Activated CD4-positive, alpha-beta T cell treated with anti-CD3 and anti-CD28 coated beads, Interleukin-2, amount 50 U/mL, for 48 hours (primary cell): ENCODE measurements at places on chromosomes 5 and 9.

GRCh38 chr5:5182508-5183188, 42.5 kb downstream of the ADAMTS16 start:
- no peak for DNase-seq

DNA sequence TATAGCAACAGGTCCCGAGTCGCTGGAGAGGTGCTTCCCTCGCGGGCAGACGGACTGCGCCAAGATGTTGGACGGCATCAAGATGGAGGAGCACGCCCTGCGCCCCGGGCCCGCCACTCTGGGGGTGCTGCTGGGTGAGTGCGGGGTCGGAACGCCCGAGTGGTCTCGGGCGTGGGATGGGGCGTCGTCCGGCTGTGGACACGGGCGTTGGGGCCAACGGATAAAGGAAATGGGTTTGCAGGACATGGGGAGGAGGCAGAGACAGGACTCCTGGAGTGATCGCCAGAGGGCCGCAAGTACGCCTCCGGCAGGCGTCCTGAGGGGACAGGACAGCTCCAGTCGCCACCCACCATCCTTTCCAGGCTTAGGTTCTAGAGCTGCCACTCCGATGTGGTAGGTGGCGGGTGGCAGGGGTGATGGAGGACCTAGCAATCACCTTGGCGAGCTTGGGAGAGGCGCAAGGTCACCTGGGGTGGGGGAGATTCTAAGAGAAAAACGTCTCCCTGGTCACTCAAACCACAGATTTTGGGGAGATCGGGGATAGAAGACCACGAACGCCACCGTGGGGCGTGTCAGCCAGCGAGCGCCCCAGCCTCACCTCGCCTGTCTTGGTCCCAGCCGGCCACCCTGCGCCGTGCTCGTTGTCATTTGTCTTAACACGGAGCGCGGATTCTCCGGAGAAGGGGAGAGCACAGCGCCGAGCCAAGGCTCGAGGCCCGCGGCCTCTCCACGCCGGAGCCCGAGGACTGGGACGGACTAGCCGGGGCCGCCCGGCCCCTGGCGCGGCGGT, 922 bp downstream of the LMX1B start:
- no peak for DNase-seq

- DNase-seq: no peak
Measured at GRCh38 chr9:69322256-69322655, 2.8 kb upstream of the ENTREP1 start.

DNA sequence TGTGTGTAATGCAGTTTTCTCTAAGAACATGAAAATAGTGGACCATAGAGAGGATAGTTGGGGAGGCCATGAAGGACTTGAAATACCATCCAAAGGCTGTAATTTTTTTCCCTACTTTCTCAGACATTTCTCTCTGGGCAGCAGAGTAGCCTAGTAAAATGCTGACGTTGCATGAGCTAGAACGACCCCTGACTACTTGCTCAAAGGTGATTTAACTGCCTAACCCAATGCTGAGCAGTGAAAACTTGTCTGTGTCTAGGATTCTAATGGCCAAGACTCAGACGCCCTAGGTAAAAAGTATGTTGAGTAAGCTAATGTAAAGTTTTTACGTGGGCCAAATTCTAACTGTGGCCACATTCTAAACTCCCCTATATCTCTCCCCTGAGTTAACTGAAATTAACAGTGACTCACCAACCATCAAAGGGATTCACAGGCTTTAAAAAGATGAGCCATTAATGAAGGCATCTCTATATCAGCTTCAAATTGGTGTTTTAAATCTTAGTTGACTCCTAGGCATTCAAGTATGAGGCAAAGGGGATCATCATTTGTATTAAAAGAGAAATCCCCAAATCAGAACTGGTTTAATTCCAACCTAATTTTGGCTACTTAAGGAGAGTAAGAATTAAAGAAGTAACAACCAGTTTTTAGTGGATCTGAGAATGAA, 121.0 kb upstream of the GAS1 start:
- DNase-seq: no peak

GRCh38 chr9:35566417-35566816, 38.6 kb upstream of the TESK1 start:
- no peak for DNase-seq

DNA sequence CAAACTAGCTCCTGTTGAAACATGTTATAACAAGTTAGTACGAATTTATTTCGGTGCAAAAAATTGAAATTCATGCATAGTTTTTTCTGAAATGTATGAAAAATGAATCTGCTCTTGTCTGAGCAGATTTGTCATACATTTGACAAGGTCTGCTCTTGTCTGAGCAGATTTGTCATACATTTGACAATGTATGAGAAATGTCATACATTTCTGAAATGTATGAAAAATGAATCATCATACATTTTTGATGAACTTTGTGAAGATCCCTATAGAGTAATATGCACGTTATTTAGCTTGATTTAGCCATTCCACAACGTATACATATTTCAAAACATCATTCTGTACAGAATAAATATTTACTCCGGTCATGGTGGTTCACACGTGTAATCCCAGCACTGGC, 85.9 kb upstream of the PARP8 start:
- no peak for DNase-seq

GRCh38 chr9:18124760-18125159, 349.2 kb upstream of the ADAMTSL1 start:
- DNase-seq: no peak

- no peak for DNase-seq
Measured at GRCh38 chr9:71685988-71686387, 82.3 kb downstream of the CEMIP2 start.

GRCh38 chr5:13739479-13739878, 205.0 kb downstream of the DNAH5 start:
- no peak for DNase-seq

GRCh38 chr5:137743031-137743640, 7.2 kb upstream of the KLHL3 start:
- DNase-seq: peak; percentile 48

DNA sequence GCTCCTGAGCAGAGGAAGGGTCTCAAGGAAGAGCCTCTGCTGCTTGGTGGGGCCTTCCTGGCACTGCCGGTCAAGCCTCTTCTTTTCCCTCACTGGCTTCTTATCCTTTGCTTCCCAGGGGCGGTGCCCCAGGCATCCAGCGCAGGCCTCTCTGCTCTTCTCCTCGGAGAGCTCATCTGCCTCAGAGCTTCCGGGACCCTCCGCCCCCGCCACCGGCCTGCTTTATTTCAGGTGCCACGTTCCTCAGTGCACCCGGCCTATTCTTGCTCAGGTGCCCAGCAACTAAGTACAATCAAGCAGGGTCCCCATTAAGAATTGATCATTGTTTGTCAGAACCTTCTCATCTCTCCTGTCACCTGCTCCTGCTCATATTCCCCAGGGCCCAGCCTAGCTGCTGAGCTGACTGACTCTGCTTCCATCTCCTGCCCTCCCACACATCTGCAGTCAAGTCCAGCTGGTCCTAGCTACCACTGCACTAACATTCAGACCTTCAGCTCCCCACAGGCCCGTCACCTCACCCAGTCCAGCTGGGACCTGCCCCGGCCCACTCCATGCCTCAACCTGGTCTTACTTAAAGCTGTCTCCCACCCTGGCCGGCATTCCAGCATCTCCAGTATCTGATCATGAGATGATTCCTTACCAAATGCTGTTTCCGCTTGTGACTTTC, 114.3 kb upstream of the BOD1 start:
- DNase-seq: no peak
